ENCODE measurements at places on chromosomes 16 and 17.

- no peak overlapping the region for H3K4me3 ChIP-seq
- peak; percentile 98 for DNase-seq
- H3K27me3 ChIP-seq = no peaks in the 10 kb centered on the region
- H3K27ac ChIP-seq = peak overlapping the region; percentile 32
- H3K36me3 ChIP-seq = no peaks in the 10 kb centered on the region
- peaks cover 16% of the 10 kb centered on the region for H3K4me1 ChIP-seq
Measured at GRCh38 chr16:3099732-3100499, 822 bp upstream of the ZSCAN10 start.

DNA sequence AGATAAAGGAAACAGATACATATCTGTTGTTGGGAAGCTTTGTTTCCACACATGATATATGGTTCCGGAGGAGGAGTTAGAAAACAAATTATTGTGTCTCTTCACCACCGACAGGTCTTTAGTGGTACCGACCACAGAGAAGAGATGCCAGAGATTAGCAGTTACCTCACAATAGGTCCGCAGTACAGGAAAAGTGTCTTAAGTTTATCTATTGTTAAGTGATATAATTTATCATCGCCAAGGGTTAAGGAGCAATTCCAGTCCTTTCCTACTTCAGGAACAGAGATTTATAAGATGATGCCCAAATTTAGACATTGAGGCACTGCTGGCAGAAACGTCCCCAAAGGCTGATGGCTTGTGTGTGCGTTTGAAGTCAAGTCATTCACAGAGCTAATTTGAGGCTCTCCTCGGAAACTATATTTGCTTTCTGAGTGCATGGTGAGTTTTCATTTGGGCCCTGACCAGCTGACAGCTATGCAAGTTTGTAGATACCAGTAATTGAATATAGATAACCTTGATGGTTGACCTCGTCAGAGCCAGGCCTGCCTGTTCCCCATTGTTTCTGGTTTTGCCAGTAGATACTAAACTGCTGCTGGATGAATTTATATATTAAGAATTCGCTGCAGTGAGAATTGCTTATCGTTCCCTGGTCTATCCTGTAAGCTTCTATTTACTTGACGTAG, 196.4 kb upstream of the IRX3 start:
- no peak for DNase-seq
- H3K27ac ChIP-seq = no peak overlapping the region
- H3K27me3 ChIP-seq = no peaks in the 10 kb centered on the region
- H3K36me3 ChIP-seq = no peaks in the 10 kb centered on the region
- H3K4me3 ChIP-seq = no peak overlapping the region

DNA sequence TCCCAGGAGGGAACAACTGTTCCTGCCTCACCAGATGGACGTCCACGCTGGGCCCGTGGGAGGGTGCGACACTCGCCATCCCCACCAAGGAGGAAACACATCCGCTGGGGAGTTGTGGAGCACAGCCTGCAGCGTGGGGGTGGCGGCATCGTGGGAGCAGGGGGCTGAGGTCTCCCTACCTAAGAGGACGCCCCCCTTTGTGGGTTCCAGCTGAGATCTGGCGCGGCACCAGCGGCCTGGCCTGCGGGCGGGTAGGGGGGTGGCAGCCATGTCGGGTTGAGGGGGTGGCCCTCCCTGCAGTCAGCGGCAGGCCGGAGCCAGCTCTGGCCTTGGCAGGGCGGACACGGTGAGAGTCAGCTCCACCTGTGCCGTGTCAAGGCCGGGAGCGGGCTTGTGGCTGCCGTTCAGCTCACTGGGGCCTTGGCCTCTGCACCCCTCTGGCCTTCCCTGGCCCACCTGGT, 116.7 kb upstream of the CIBAR2 start:
- no peak overlapping the region for H3K27ac ChIP-seq
- peak; percentile 62 for DNase-seq
- no peaks in the 10 kb centered on the region for H3K27me3 ChIP-seq
- no peaks in the 10 kb centered on the region for H3K36me3 ChIP-seq
- peaks cover 11% of the 10 kb centered on the region for H3K4me1 ChIP-seq

DNA sequence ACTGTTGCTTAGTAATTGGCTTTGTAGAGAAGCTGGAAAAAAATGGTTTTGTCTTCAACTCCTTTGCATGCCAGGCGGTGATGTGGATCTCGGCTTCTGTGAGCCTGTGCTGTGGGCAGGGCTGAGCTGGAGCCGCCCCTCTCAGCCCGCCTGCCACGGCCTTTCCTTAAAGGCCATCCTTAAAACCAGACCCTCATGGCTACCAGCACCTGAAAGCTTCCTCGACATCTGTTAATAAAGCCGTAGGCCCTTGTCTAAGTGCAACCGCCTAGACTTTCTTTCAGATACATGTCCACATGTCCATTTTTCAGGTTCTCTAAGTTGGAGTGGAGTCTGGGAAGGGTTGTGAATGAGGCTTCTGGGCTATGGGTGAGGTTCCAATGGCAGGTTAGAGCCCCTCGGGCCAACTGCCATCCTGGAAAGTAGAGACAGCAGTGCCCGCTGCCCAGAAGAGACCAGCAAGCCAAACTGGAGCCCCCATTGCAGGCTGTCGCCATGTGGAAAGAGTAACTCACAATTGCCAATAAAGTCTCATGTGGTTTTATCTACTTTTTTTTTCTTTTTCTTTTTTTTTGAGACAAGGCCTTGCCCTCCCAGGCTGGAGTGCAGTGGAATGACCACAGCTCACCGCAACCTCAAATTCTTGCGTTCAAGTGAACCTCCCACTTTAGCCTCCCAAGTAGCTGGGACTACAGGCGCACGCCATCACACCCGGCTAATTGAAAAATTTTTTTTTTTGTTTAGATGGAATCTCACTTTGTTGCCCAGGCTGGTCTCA, 6.2 kb upstream of the TMEM235 start:
- no peak overlapping the region for H3K27ac ChIP-seq
- no peak for DNase-seq
- H3K36me3 ChIP-seq = no peaks in the 10 kb centered on the region

DNA sequence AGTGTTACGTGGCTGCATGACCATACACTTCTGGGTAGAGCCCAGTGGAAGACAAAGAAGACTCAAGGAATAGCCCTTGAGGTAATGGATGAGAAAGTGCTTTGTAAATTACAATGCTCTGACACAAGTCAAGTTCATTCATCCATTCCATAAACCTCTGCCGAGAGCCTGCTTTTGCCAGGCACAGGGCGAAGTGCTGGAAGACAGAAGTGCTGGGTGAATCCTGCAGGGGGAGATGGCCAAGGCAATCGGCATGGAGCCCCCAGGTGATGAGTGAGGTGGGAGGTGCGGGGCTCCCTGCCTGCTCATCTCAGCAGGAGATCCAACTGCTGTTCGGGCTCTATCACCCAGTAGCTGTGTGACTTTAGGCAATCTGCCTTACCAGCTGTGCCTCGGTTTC, 2.8 kb upstream of the SOCS3 start:
- peaks cover 31% of the 10 kb centered on the region for H3K4me1 ChIP-seq
- no peak overlapping the region for H3K4me3 ChIP-seq
- H3K27ac ChIP-seq = no peak overlapping the region
- DNase-seq = no peak
- no peaks in the 10 kb centered on the region for H3K36me3 ChIP-seq
- H3K27me3 ChIP-seq = no peaks in the 10 kb centered on the region

DNA sequence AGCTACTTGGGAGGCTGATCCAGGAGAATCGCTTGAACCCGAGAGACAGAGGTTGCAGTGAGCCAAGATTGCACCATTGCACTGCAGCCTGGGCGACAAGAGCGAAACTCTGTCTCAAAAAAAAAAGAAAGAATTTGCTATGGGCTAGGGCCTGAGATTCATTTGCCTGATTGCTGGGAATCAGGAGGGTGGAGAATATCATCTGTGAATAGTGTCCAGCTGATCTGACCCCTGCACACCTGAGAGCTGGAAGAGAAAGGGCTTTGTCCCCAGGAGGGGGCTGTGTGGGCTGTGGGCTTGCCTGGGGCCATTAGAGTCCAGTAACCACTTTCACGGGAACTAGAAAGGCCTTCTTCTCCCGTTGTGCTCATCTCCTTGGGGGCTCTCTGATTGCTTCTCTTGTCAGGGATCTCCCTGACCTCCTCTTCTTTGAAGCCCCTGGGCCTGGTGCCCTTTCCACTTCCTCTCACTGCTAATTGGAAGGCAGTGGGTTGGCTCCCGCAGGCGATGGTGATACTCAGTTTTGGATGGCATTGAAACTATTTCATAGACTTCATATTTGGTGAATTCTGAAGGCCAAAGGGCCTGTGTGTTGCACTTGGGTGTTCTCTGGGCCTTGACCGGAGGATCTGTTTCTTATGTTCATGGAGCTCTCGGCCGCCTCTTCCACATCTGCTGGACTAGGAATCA, 66.1 kb upstream of the NFAT5 start:
- no peaks in the 10 kb centered on the region for H3K27me3 ChIP-seq
- H3K4me1 ChIP-seq = peaks cover 4% of the 10 kb centered on the region
- no peaks in the 10 kb centered on the region for H3K36me3 ChIP-seq

- DNase-seq = no peak
- H3K36me3 ChIP-seq = no peaks in the 10 kb centered on the region
- no peaks in the 10 kb centered on the region for H3K27me3 ChIP-seq
Measured at GRCh38 chr17:61402073-61402541, 2.5 kb downstream of the TBX2 start.

GRCh38 chr17:7885367-7886226, 3.0 kb upstream of the CHD3 start:
- H3K4me1 ChIP-seq = peaks cover 59% of the 10 kb centered on the region
- H3K4me3 ChIP-seq = peak overlapping the region; percentile 53
- no peaks in the 10 kb centered on the region for H3K27me3 ChIP-seq
- H3K27ac ChIP-seq = peak overlapping the region; percentile 91
- DNase-seq = peak; percentile 52
- H3K36me3 ChIP-seq = no peaks in the 10 kb centered on the region

GRCh38 chr17:12773153-12773552, 16.1 kb upstream of the ARHGAP44 start:
- no peaks in the 10 kb centered on the region for H3K36me3 ChIP-seq
- H3K4me1 ChIP-seq = no peaks in the 10 kb centered on the region
- no peak overlapping the region for H3K4me3 ChIP-seq
- no peaks in the 10 kb centered on the region for H3K27me3 ChIP-seq
- H3K27ac ChIP-seq = no peak overlapping the region

- no peak overlapping the region for H3K4me3 ChIP-seq
- H3K4me1 ChIP-seq = no peaks in the 10 kb centered on the region
- no peaks in the 10 kb centered on the region for H3K36me3 ChIP-seq
- DNase-seq = peak; percentile 32
- H3K27me3 ChIP-seq = no peaks in the 10 kb centered on the region
- H3K27ac ChIP-seq = no peak overlapping the region
Measured at GRCh38 chr17:2844416-2844815, 48.2 kb downstream of the RAP1GAP2 start.

DNA sequence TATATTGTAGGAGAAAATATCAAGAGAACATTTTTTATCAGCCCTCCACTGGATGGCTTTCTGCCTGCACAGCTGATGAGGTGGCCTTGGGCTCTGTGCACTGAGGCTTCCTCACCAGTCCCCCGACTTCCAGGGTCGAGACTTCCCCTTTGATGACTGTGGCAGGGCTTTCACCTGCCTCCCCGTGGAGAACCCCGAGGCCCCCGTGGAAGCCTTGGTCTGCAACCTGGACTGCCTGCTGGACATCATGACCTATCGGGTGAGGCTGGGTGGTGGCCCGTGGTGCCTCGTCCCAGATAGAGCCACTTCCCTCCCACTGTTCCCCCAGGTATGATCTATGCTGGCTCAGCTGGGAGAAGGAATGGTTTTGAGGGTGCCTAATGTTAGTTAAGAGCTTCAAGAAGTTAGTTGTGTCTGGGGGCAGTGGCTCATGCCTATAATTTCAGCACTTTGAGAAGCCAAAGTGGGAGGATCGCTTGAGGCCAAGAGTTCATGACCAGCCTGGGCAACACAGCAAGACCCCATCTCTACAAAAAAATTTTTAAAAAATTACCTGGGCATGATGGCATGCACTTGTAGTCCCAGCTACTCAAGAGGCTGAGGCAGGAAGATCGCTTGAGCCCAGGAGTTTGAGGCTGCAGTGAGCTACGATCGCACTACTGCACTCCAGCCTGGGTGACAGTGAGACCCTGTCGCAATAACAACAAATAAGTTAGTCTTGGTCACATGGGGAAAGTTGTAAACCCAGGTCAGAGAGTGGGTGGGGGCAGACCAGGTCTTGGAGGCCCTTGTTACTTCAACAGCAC, 11.8 kb downstream of the FCSK start:
- DNase-seq = no peak
- H3K4me1 ChIP-seq = no peaks in the 10 kb centered on the region
- no peaks in the 10 kb centered on the region for H3K27me3 ChIP-seq
- H3K4me3 ChIP-seq = no peak overlapping the region
- H3K27ac ChIP-seq = no peak overlapping the region

Measured in body of pancreas (tissue), 4 donors.